Nasal cavity respiratory epithelium epithelial cell of viscerocranial mucosa (primary cell): ENCODE measurements at places on chromosomes 5 and 9. TPM values are rescaled to one million over a fixed set of nuclear protein-coding genes. Genes with fewer than 3 reads are reported as not detected.

The PRRX2 gene
- total RNA-seq: under 0.01 and 0.14 TPM in 2 replicates

The MOB3B gene
- total RNA-seq: 0.68 and 4.1 TPM in 2 replicates

The GPSM1 gene
- 9.9 and 13.8 TPM in 2 replicates for total RNA-seq

The KCNV2 gene
- total RNA-seq: not detected in 2 replicates

The LCN2 gene
- 49.6 and 128 TPM in 2 replicates for total RNA-seq

The MYMK gene
- not detected in 2 replicates for total RNA-seq

The SLC46A2 gene
- total RNA-seq: not detected in 2 replicates

The DMGDH gene
- 3.1 and 14.0 TPM in 2 replicates for total RNA-seq

The OR4F3 gene
- not detected in 2 replicates for total RNA-seq

The SAXO1 gene
- total RNA-seq: under 0.01 TPM in 1 of 2 replicates, not detected in the other

The LRRC19 gene
- total RNA-seq: not detected in 2 replicates

The YTHDC2 gene
- 26.3 and 34.9 TPM in 2 replicates for total RNA-seq

The GRM6 gene
- total RNA-seq: not detected in 2 replicates

The NAIF1 gene
- total RNA-seq: 12.5 and 14.0 TPM in 2 replicates
